ENCODE measurements at places on chromosomes 2 and 18. TPM values are rescaled to one million over a fixed set of nuclear protein-coding genes. Genes with fewer than 3 reads are reported as not detected.

Gene ITM2C
- polyA plus RNA-seq = 506 TPM

Gene FAM237A
- polyA plus RNA-seq = 0.36 TPM

Gene CNPPD1
- polyA plus RNA-seq = 57.5 TPM

Gene G6PC2
- not detected for polyA plus RNA-seq

Gene SP9
- polyA plus RNA-seq = 1.9 TPM

Gene DNAJC27
- 12.3 TPM for polyA plus RNA-seq

Gene ANKRD62
- polyA plus RNA-seq = 0.08 TPM

Gene NCK2
- polyA plus RNA-seq = 61.0 TPM

Gene TLX2
- polyA plus RNA-seq = 0.27 TPM

Gene COL4A3
- 2.0 TPM for polyA plus RNA-seq

Gene SF3B1
- 339 TPM for polyA plus RNA-seq

Gene FOXI3
- 0.14 TPM for polyA plus RNA-seq

Gene UBR3
- polyA plus RNA-seq = 51.1 TPM

Gene CYRIA
- polyA plus RNA-seq = 44.8 TPM

Gene ITGB6
- polyA plus RNA-seq = 0.19 TPM

Gene ACVR1C
- 1.0 TPM for polyA plus RNA-seq

Gene KCNE4
- 8.3 TPM for polyA plus RNA-seq

Gene AAMP
- 128 TPM for polyA plus RNA-seq

Gene NEUROD1
- polyA plus RNA-seq = 5.4 TPM

Gene EFR3B
- polyA plus RNA-seq = 47.6 TPM

Gene UGT1A5
- not detected for polyA plus RNA-seq

Gene SP3
- 59.6 TPM for polyA plus RNA-seq

Gene SCN1A
- polyA plus RNA-seq = 68.4 TPM

Gene MCFD2
- polyA plus RNA-seq = 61.5 TPM

Gene DQX1
- 0.32 TPM for polyA plus RNA-seq

Gene DLGAP1
- polyA plus RNA-seq = 30.7 TPM

Gene DSG4
- polyA plus RNA-seq = not detected

Gene SPP2
- 0.51 TPM for polyA plus RNA-seq

Gene DYSF
- 6.5 TPM for polyA plus RNA-seq

Gene CAPN14
- 0.62 TPM for polyA plus RNA-seq

Gene TMEM169
- 19.1 TPM for polyA plus RNA-seq

Gene TMEM37
- 1.6 TPM for polyA plus RNA-seq

Gene RTP5
- 27.9 TPM for polyA plus RNA-seq

Gene DNAH7
- 16.1 TPM for polyA plus RNA-seq

Gene ABCA12
- polyA plus RNA-seq = 0.14 TPM

Gene DNMT3A
- polyA plus RNA-seq = 43.0 TPM

Gene TBC1D8
- polyA plus RNA-seq = 18.3 TPM

Gene C2orf15
- polyA plus RNA-seq = 4.6 TPM

Gene RTTN
- polyA plus RNA-seq = 14.0 TPM

Gene NGEF
- polyA plus RNA-seq = 38.9 TPM

Gene PTPRN
- polyA plus RNA-seq = 88.1 TPM

Gene INPP5D
- 22.6 TPM for polyA plus RNA-seq

Gene PHOSPHO2
- polyA plus RNA-seq = 11.1 TPM

Gene UGT1A7
- not detected for polyA plus RNA-seq

Gene MSH2
- polyA plus RNA-seq = 35.0 TPM

Gene CPO
- 0.53 TPM for polyA plus RNA-seq

Gene KIF1A
- polyA plus RNA-seq = 519 TPM

Gene SERPINB10
- polyA plus RNA-seq = 0.17 TPM

Gene MROH2A
- 0.12 TPM for polyA plus RNA-seq

Gene DYNC1I2
- 209 TPM for polyA plus RNA-seq

Gene UGT1A9
- 0.16 TPM for polyA plus RNA-seq

Gene SIX3
- polyA plus RNA-seq = not detected

Gene CDK15
- polyA plus RNA-seq = 0.30 TPM

Measured in spinal cord (tissue), 10 donors.